CD4-positive, alpha-beta T cell treated with Interleukin-10 for 1 hour (primary cell): ENCODE measurements at places on chromosomes 16 and 17.

- DNase-seq: no peak
Observed at GRCh38 chr16:49599704-49600103, 226.1 kb downstream of the C16orf78 start.

DNA sequence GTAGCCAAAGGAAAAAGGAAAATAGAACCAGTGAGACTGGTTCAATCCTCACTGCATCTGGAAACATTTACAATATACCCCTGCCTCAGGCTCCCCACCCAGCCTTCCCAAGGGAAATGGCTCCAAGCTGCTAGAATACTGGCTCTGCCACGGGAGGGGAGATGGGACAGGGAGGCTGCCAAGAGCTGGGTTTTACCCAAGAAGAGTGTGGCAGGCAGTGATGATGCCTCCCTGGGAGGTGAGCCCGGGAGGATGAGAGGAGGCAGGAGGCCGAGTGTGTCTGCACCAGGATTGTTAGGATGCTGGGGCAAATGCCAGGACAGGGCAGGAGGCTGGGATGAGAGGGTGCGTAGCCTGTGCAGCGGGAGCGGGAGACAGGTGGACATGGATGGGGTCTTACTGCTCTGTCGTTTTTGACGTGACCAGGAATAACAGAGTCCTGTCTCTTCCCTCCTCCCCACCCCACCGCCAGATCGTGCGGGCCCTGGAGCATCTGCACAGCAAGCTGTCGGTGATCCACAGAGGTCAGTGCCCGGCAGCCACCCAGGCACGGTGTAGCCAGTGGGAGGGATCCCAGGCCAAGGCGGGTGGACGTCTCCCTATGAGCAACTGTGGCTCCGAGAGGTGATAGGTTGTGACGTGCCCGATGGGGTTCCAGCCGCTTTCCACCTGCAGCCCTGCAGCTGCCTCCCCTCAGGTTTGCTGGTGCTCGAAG lies 18.4 kb downstream of the MAP2K3 start:
- DNase-seq: no peak

GRCh38 chr17:74901353-74902135 lies 8.1 kb upstream of the FADS6 start:
- no peak for DNase-seq

- no peak for DNase-seq
Observed at GRCh38 chr17:49196520-49196919, 13.9 kb downstream of the GNGT2 start.

DNA sequence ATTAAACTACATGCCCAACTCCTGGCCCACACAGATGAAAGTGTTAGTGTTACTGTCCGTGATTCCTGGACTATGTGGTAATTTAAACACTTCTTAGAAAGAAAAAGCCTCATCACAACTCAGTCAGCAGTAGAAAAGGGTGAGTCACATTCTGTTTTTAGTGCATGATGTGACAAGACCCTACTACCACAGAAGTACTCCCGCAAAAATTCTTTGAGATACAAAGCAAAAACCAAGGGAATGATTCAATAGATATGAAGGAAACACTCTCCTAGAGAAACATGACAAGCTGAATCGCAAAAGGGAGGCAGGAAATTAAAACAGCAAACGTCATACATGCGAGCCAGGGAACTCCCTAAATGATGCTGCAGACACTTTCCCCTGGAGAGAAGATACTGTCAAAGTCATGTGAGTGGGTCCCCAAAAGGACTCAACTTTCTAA lies 14.4 kb downstream of the SNN start:
- no peak for DNase-seq

DNA sequence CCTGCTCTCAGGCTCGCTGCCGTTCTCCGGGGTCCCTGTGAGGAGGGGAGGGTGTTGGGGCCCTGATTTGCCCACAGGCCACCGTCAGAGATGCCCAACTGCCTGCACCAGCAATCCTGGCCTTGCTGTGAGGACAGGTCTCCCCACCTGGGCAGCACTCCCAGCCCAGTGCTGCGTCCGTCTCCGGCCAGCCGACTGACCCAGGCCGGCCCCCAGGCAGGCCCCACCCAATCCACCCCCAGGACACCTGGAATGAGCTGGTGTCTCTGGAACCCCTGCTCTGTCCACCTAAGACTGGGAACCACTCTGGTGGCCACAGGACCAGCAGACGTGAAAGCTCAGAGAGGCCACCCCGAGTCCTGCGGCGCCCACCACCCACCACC lies 20.1 kb downstream of the PKD1 start:
- no peak for DNase-seq

DNA sequence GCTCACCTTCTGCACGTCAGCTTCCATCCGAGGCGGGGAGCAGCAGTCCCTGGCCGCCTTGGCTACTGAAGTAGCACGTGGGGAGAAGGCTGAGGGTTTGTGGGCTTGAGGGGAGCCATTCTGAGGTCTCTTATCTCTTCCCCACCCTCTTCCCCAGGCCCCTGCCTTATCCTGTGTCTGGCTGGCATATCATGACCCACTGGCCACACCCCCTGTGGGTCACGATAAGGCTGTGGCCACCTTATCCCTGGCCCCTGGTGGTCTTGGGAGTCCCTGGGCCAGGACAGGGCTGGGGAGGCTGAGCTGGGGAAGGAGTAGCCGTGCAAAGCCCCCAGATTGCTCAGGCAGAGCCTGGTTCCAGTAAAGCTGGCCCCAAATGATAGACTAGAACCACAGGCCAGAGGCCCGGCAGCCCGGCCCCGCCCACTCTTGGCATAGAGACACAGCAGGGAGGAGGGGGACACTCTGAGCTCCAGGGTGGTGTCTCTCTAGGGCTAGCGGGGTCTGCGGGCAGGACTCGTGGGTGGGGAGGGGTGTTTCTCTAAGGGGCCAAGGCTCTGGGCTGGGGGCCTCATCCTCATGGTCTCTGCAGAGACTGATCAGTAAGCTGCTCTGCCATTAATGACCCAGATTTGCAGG lies 7.6 kb downstream of the SPNS2 start:
- no peak for DNase-seq

GRCh38 chr17:12058535-12058934 lies 37.9 kb downstream of the MAP2K4 start:
- no peak for DNase-seq

- DNase-seq: no peak
Observed at GRCh38 chr17:11086646-11087340, 154.2 kb upstream of the SHISA6 start.

DNA sequence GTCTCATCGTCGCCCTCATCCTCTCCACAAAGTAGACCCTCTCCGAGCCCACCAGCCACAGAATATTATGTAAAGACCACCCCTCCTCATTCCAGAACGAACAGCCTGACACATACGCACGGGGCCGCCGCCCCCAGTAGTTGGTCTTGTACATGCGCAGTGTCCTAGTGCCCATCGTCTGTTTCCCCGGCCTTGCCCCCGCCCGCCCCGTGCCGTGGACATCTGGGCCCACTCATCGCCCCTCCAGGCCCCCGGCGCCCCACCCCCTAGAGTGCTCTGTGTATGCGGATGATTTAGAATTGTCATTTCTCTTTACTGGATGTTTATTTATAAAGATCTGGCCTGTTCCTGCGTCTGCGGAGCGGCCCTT lies 475 bp upstream of the AMDHD2 start:
- DNase-seq: no peak

- DNase-seq: no peak
Observed at GRCh38 chr16:12239226-12239625, 262.7 kb downstream of the SNX29 start.

DNA sequence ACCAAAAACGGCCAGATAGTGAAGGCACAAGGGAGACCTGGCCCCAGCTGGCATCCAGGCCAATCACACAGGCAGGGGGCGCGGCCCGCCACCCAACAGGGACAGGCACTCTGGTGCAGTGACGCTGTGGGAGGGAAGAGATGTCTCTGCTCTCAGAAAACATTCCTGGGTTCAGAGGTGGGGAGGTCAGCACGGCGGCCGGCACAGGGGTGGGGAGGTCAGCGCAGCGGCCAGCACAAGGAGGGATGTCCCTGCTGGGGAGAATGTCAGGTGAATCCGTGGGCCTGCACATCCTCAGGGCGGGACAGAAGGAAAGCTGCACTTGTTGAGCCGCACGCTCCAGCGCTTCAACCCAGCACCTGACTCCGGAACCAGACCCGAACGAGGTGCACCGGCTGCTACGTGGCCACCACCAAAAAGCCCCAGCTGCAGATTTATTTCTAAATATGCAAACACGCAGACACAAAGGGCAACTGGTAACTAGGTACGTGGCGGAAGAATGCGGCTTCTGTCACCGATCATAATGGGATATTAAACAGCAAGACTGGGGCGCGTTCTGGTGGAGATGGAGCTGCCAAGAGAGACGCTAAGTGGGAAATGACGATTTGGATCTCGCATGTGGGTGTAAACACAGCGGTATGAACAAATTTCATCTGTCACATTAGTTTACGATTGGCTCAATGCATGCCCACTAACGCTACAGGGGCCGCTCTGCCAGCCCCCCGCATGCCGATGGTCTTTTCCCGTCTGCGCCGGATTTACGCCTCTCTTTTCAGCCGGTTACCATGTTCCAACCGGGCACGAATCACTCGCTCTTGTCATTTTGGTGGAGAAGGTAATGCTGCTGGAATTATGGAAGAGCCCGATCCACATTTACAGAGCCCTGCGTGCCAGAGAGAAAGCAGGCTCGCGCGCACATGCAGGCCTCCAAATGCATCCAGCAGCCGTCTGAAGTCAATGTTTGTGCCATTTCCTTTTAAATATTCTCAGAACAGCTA lies 15.5 kb downstream of the SLC38A10 start:
- DNase-seq: no peak

- no peak for DNase-seq
Observed at GRCh38 chr17:51481370-51481769, 221.0 kb downstream of the UTP18 start.

DNA sequence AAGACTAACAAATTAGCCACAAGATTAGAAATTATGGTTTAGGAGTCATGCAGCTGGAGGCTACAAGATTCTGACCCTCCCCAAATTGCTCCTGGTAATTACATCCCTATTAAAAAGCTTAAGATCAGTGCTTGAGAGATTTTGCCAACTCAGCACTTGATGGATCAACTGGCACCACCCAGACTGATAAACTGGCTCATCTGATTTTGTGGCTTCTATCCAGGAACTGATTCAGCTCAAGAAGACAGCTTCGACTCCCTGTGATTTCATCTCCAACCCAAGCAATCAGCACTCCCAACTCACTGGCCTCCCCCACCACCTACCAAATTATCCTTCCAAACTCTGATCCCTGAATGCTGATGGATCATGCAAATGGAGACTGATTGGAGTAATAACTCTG lies 94.8 kb downstream of the TNFRSF13B start:
- DNase-seq: no peak

- DNase-seq: no peak
Observed at GRCh38 chr16:7452090-7452489, 119.4 kb downstream of the RBFOX1 start.

- no peak for DNase-seq
Observed at GRCh38 chr17:10337136-10337535, 35.7 kb downstream of the MYH13 start.

DNA sequence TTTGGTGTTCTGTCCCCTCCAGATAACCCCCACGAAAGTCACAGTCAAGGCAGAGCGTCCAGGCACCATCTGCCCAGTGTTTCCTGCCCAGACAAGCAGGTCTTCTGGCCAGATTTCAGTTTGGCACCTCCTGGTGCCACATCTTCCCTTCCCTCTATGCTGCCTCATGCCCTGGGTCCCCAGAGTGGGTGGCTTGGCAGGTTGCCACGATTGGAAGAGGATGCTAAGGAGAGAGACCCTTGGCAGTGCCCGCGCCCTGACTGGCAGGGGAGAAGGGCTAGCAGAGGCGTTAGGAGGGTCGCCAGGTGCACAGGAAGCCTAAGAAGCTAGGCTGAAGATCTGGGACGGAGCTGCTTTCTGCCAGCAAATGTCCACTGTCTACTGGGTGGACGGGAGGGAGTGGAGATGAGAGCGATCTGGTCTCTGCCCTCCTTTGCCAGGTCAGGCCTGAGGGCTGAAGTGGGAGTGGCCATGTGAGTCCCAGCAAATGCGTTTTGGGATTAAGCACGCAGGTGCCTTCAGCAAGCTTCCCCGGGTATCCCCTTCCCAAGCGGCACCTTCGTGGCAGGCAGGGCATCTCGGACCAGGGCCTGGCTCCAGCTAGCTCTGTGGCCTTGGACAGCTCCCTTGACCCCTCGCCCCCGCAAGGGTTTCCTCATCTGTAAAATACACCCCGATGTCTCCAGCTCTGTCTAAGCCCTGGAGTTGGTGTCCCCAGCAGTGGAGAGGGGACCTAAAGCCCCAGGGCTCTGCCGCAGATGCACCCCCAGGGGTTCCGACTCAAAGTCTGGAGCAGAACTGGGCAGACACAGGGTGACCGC lies 13.4 kb upstream of the CD300A start:
- no peak for DNase-seq

DNA sequence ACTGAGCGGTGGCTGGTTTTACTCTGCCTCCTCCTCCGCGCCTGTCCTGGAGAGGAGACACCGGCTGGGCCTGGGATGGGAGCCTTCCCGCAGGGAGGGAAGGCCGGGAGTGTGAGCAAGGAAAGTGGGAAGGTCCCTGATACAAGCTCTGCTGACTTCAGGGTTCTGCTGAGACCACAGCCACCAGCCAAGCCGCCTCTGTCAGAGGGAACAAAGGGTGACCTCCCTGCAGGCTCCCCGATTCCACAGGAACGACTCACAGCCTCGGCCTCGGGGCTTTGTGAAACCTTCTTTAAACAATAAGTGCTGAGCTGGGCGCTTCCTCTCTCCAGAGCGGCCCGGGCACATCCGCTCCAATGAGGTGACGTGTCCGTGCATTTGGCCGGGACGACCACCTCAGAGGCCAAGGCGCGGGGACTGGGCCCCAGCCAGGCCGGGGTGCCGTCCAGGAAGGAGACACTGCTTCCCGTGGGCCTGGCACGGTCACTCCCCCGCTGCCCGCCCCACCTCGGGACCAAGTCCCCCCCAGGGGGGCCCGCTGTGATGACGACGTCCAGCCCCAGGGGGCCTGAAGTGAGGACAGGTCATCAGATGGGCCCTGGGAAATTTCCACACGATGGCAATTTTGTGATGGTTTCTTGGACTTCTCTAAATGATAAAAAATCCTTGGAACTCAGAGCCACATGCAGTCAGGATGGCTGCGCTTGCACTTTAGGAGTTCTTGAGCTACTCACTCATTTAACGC lies 11.8 kb upstream of the CIBAR2 start:
- no peak for DNase-seq

DNA sequence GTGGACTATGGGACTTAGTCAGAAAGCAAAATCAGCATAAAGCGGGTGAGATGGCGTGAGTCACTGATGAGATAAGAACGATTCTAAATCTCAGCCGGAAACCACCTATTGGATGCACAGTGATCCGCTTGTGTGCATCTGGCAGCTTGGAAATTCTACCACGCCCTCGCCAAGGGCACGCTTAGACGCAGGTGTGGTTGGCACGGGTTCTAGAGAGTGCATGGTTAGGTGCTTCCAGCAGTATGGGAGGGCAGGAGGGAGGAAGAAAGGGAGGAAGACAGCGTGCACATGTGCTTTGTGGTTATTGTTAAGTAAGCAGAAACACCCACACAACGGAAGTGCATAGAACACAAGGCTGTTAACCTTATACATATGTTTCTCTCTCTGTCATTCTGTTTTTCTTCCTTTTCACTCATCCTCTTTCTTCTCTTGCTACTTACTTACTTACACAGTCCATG lies 374.0 kb upstream of the ASIC2 start:
- peak; percentile 16 for DNase-seq

DNA sequence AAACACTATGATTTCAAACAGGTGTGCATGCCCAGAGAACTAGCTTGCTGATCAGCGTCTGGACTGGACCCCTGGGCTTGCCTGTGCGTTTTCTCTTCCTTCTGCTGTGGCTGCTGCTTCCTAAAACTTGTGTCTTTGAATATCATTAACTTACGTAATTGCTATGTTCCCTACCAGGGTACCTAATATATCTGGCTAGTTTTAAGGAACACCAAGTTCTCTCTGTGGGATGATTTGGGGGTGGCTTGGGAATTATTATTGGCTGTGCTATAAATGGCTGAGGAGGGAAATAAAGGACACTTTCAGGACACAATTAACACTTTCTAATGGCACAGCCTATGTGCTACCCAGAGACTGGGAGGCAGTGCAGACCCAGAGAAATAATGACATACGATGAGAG lies 606.0 kb upstream of the RBFOX1 start:
- no peak for DNase-seq
